ENCODE measurements at places on chromosomes 7 and 10.

DNA sequence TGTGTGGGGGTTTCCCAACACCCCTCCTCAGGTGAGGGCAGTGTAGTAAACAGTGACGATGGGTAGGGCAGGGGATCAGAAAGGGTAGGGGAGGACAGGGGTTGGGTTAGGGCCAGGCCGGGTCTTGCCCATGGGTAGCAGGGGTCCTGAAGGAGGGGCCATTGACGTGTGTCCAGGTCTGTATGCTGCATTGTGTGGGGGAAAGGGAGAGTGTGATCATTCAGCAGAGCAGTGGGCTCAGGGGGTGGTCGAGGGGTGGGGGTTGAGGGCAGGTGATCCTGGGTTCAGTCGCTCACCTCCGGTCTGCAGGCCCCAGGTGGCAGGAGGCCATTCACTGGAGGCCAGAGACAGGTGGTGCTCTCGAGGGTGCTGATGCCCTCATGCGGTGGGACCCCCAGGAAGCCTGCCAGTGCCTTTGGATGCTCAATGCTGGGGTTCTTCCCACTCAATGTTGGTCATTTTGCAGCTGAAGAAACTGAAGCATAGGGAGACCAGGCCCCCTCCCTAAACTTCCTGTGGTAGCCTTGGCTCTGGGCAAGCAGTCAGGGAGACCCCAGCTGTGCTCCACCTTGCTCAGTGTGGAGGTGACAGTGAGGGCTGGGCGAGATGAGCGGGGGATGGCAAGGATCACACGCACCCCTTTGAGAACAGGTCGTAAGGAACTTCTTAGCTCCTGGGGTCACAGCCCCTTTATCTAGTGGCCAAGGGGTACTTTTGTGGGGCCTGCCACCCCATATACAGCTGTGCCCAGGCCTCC, 48.8 kb upstream of the CAMK2B start:
- no peak for DNase-seq

DNA sequence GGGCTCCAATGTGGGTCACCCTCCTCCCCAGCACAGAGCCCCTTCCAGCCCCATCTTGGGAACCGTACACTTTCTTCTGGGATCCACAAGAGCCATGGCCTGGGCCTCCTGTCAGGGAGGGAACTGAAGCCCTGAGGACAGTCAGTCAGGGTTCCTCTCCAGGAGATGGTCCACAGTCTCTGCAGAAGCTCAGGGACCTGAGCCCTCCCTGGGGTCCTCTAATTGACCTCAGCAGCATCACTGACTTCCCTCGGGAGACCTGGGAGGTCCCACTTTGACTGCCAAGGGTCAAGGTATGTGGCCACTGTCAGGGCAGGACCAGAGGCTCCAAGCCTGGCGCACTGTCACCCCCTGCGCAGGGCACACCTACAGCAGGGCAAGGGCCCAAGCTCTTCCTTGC, 32.3 kb downstream of the NOD1 start:
- DNase-seq: no peak

- DNase-seq: no peak
Observed at GRCh38 chr7:33534833-33535232, 370.5 kb upstream of the BMPER start.

- DNase-seq: peak; percentile 26
Observed at GRCh38 chr7:35593899-35594298, 101.0 kb downstream of the HERPUD2 start.

DNA sequence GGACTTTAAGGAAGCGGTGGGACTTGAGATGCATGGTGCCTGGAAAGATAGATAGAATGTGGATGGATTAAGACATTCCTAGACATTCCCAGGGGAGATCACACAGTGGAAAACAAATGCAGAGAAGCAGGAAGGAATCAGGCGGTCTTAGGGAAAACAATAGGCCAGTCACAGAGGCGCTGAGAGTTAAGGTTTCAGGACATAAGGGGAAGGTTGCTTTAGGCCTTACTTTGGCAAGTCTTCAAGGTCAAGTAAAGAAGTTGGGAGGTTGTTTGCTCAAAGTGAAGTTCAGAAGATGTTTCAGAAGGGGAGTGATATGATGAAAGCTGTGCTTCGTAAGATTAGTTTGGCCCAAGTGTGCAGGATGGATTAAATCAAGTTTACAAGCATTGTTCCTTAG, 109.4 kb downstream of the SUGCT start:
- no peak for DNase-seq

DNA sequence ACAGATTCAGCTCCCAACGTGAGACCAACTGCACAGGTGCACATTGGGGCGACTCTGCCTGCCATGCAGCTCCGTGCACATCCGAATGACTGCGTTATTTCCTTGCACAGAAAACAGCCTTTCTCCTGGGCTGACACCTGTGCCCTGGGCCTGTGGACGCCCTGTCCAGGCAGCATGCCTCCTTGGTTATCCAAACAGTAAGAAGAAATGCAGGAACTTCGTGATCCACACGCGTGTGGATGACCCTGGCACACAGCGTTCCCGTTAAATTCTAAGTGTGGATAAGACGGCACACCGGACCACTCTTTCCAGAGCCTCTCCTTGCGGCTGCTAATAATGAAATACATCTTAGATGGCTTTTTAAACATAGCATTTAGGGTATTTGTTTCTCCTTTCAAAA, 39.6 kb downstream of the NKX6-2 start:
- DNase-seq: no peak

GRCh38 chr10:22491480-22491879, 146.2 kb downstream of the SPAG6 start:
- DNase-seq: no peak

GRCh38 chr7:37027557-37028341, 303.5 kb upstream of the AOAH start:
- DNase-seq: no peak

DNA sequence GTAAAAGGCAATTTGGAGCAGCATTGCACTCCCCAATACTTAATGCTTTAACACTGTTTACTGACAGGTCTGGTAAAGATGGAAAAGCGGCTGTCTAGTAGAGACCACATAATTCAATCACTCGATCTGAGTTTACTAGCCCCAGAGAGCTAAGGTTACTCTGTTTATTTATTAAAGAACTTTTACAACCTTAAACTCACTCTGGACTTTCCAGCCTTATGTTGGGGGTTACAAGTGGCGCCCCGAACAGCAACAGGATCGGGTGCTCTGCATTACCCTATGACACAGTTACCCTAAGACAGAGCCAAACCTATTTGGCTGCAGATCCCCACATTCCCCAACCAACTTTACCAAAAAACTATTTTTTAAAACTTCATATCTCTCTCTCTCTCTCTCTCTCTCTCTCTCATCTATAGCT, 43.9 kb downstream of the MRPS24 start:
- DNase-seq: no peak

- DNase-seq: no peak
Observed at GRCh38 chr10:131978851-131979250, 2.9 kb downstream of the BNIP3 start.

- DNase-seq: no peak
Observed at GRCh38 chr10:132383751-132384196, 13.2 kb upstream of the PWWP2B start.

- DNase-seq: no peak
Observed at GRCh38 chr7:66896441-66896840, 24.6 kb upstream of the TMEM248 start.

- DNase-seq: no peak
Observed at GRCh38 chr10:101818872-101819633, 809 bp upstream of the OGA start.

- DNase-seq: no peak
Observed at GRCh38 chr7:37109016-37109683, 339.5 kb downstream of the ELMO1 start.

DNA sequence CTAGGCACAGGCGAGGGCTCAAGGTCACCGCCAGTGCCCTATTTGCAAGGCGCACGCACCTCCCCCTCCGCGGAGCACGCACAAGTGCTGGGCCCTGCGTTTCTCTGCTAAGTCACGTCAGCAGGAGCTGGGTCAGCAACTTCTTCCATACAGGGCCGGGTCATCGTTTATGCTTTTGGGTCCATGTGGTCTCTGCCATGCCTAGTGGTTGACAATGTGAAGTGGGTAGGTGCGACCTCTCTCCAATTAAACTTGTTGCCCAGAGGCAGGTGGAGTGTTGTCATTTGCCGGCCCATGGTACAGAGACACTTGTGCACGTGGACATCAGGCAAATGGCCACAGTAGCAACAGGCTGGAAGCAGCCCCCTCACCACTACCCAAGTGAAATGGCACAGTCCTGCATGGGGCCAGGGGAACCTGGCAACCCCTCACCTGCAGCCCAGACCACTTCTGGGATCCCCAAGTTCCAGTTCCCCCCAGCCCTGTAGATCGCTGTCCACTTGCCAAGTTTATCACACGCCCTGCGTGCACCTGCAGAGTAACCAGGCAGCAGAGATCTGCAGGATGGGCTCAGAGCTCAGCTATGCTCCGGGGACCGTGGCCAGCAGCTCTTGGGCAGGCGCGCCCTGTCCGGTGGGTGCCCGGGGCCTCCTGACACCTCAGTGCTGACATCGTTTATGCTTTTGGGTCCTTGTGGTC, 86.1 kb upstream of the PPP2R2D start:
- no peak for DNase-seq

DNA sequence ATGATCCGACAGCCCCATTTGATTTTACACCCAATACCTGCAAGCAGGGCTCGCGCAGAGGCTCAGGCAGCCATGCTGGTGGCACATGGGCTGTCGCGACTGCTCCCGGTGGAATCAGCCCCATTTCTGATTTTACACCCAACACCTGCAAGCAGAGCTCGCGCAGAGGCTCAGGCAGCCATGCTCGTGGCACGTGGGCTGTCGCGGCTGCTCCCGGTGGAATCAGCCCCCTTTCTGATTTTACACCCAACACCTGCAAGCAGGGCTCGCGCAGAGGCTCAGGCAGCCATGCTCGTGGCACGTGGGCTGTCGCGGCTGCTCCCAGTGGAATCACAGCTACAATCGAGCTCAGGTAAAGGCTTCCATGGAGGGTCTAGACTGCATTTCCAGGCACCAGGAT, 244.1 kb downstream of the PTPRN2 start:
- no peak for DNase-seq

- DNase-seq: no peak
Observed at GRCh38 chr10:132643709-132644526, 106.3 kb downstream of the INPP5A start.

DNA sequence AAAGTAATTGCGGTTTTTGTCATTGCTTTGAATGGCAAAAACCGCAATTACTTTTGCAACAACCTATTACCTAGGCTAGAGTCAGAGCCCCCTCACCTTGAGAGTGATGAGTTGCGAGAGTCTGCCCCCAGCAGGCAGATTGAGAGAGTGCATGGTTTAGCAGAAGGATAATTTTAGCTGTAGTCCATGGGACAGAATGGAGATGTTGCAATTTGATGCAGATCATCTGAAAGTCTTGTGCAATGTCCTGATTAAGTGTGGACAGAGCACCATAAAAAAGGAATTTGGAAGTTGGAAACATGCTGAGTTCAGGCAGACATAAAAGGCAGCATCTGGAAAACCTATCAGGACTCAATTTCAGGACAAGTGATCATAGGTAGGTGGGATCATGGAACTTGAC, 48.7 kb downstream of the GPR141 start:
- DNase-seq: peak; percentile 35

DNA sequence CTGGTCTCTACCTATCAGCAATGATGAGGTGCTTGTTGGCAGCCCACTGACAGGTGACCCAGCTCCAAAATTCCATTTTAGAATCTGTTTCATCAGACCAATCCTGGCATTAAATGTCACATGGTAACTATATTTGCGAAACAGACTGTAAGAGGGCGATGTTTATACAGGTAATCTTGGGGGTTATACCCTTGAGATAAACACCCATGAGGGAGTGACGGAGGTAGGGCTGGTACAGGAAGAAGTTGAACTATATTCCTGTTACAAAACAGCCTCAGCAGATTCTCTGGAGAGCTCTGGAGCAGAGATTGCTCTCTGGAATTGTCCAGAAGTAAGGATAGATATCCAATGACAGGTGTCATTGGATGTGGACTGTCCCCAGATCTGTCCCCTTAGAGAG, 444.8 kb upstream of the DPP6 start:
- DNase-seq: no peak

GRCh38 chr7:151178831-151179230, 8.2 kb downstream of the ASB10 start:
- DNase-seq: no peak

DNA sequence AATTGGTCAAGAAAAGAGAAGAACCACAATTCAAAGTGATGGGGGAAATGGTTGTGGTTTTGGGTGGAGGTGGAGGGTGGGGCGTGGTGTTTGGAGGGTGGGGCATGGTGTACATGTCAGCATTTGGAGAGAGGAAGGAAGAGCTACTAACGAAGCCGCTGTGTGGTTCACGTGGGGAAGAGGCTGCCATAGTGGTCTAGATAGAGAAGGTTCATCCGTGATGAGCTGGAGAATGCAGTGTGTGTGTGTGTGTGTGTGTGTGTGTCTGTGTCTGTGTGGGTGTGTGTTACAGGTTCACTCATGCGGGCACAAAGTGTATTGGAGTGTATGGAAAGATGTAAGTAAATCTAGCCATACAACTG, 6.1 kb upstream of the VCL start:
- DNase-seq: peak; percentile 84

- no peak for DNase-seq
Observed at GRCh38 chr10:9792181-9792580, 1225.5 kb upstream of the CELF2 start.

DNA sequence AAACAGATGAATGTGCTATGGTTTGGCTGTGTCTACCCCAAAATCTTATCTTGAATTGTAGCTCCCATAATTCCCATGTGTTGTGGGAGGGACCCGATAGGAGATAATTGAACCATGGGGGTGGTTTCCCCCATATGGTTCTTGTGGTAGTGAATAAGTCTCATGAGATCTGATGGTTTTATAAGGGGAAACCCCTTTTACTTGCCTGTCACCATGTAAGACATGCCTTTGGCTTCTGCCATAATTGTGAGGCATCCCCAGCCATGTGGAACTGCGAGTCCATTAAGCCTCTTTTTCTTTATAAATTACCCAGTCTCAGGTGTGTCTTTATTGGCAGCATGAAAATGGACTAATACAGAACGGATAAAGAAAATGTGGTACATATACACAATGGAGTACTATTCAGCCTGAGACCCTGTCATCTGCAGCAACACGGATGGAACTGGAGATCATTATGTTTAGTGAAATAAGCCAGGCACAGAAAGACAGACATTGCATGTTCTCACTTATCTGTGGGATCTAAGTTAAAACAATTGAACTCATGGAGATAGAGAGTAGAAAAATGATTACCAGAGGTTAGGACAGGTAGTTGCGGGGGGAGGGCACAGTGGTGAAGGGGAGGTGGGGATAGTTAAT, 587.6 kb upstream of the NRP1 start:
- no peak for DNase-seq

- no peak for DNase-seq
Observed at GRCh38 chr10:15385552-15386455, 14.7 kb upstream of the FAM171A1 start.

- no peak for DNase-seq
Observed at GRCh38 chr10:92894081-92894655, 45.8 kb downstream of the EXOC6 start.

GRCh38 chr7:181738-182137, 10.6 kb upstream of the FAM20C start:
- DNase-seq: no peak

- no peak for DNase-seq
Observed at GRCh38 chr7:128867241-128867640, 4.6 kb downstream of the ATP6V1F start.

DNA sequence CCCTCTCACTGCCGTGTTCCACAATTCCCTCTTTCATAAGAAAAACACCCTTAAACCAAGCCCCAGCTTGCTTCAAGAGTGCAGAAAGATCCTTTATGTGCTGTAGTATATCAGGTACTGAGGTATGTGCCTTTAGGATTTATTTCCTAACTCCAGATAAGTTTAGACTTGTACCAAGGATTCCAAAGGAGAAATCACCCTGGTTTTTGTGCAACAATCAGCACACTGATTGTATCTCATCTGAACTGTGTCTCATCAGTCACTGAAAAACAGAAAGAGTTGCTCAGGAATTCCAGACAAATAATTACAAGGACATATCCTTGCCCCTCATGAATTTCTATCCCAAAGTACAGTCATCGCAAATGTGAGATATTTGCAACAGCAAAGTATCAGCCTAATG, 77.2 kb upstream of the PTPRZ1 start:
- DNase-seq: no peak
